NCI-H510A (cell line): ENCODE measurements at places on chromosomes 7 and 10.

DNA sequence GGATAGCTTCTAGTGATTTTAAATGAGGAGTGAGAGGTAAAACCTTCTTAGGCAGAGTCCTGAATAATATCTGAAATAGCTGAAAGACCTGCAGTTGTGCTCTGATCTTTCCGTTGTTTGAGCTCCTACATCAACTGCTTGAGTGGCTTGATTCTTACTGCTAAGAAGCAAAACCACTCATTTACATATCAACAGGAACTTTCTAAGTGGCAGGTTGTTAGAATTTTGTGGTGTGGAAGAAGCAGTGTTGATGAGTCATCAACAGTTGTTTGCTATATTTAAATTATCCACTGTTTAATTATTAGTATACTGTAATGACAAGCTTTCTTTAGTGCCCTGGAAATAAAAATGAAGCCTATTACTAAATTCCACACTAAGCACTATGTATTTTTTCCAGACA is 689.5 kb downstream of the DNAJB9 start:
- no peak for DNase-seq

DNA sequence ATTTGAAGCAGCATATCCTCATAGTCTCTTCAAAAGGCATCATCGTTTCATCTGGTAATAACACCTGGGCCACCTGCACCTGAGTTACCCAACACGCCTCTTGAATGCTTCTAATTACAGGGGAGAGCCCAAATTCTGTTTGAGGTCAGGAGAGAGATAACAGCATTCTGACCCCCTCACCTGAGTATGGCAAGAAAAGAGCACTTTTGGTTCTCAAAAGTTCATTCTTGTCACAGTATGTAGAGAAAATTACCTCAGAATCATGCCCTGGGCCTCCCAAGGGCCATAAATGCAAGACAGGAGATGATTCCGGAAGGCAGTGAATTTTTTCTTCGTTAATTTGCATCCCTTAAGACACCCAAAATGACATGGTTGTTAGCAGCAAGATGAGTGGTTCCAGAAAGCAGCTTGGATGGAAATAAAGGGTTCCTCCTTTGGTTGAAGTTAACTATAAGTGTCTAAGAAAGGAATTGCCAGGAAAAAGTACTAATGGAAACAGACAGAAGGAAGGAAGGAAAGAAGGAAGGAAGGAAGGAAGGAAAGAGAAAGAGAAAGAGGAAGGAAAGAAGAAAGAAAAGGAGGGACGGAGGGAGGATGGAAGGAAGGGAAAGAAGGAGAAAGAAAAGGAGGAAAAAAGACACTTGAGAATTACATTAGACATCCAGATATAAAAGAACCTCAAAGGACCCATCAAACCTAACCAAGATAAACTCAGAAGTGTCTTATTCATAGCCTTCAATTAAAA is 228.4 kb upstream of the RHOBTB1 start:
- DNase-seq, result no peak

- no peak for DNase-seq
These were observed 9.0 kb downstream of the OAT start for GRCh38 chr10:124409696-124410095.

- no peak for DNase-seq
These were observed 43.0 kb upstream of the DLX6 start for GRCh38 chr7:96962221-96962885.

- DNase-seq, result no peak
These were observed 1.2 kb downstream of the GRK5 start for GRCh38 chr10:119208553-119208940.

DNA sequence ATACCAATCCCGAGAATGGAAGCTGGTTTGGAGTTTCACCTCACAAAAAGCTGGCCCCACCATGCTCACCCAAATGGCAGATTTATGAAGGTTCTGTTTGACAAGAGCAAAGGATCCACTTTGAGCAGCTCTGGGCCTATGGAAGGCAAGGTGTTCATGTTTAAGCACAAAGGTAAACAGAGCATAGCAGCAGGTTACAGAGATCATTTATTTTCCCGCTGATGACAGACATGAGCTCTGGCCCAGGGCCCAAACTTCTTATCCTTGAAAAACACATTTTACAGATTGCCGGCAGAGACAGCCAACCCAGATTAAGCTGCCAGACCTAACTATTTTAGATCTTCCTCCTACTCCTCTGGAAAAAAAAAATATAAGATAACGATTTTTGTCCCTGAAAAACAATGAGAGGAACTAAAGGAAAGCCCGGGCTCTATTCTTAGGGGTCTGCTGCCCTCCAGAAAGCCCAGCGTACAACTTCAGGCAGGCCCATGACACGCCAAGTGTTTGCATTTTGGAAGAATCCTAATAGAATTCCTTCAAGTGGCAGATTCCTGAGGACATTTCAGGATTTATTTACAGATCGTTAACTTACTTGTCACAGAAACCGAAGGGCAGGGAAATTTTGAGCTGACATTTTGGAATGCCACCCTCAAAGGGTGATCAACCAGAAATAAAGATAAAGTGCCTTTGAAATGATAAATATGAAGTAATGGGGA is 40.0 kb downstream of the SYPL1 start:
- DNase-seq, result peak; percentile 64

GRCh38 chr7:99497766-99498545 is 2.1 kb downstream of the ZNF394 start:
- DNase-seq, result no peak

DNA sequence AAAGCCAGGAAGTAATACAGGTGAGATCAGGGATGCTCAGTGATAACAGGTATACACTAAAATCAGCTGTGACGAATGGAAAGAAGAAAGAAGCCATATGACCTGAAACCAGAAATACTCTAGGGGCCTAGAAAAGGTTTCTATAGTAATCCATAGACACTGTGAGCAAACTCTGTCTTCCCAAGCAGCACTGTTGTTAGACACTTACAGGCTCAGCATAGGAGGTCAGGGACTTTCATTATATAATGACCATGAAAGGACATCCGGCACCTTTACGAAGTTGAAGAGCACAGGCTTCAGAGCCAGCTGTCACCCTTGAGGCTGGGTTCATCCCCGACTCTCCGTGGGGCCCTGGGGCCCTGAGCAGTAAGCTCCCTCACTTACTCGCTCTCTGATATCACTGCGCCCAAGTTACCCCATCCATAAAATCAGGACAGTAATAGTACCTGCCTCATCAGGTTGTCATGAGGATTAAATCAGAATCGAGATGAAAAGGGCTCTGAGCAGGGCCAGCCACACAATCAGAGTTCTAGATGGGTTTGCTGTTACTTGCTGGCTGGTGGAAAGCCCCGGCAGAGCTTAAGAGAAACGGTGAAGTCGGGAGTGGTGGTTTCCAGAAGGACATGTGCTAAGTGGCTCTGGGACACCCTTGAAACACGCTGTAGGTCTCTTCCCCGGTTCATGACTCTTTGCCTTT is 79.5 kb downstream of the ITIH5 start:
- no peak for DNase-seq

- DNase-seq, result no peak
These were observed 252.5 kb downstream of the PTEN start for GRCh38 chr10:88115968-88116367.

GRCh38 chr10:57627642-57628178 is 640.0 kb downstream of the IPMK start:
- DNase-seq, result no peak

DNA sequence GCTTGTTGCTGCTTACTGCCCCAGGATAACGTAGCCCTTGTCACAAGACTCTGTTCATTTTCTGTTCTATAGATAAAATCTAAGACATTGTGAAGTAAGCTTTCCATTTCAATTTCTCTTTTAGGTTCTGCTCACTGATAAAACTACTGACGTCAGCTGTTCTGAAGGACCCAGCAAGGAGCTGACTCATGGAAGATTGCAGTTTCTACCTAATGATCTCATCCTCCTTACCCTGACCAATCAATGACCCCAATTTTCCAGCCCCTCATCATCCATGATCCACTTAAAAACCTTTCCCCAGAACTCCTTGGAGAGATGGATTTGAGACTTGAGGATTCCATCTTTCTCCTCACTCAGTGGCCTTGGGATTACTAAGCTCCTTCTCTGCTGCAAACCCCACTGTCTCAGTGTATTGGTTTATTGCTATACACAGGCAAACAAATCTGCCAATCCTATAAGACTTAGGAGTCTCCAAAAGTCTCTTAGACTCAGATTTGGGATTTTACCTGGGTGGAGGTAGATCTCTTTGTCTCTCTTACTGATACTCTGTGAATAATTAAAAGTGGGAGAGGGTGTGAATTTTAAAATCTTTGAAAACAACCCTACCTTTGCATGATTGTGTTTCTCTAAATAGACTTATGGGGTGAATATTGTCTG is 109.2 kb upstream of the TRIM24 start:
- DNase-seq, result no peak

DNA sequence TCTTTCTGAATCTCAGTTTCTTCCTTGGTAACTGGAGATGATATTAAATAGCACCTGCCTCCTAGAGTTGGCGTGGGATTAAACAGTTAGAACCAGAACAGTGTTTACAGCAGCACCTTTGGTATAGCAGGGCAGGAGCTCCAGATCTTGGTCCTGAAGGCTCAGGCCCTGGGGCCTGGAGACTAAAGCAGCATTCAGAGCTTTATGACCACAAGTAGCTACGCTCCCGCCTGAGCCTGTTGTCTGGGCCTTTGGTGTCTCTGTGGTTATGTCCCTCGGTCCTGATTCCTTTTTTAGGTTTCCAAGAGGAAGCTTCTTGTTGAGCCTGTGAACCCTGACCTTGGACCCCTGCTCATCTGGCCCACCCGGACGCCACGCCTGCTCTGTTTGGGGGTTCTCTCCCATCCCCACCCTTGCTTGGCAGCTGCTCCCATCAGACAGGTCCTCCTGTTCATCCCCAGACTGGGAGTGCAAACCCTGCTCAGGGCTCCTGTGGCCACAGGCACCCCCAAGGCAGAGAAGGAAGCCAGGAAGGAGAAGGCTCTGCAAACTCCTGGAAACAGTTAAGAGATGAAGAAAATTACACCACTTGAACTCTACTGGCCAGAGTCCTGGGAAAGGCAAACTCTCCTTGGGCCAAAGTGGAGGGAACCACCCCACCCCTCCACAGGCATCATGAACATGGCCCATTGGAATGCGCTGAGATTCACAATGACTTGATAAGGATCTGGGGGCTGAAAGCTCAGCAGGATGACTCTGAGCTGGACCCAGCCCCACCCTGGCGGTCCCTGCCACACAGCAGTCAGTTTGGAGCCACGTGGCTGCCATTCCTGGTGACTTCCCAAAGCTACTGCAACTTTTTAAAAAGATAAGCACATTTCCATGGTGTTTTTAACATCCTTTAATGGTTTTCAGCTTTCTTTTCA is 50.1 kb upstream of the TMEM72 start:
- DNase-seq, result no peak

- no peak for DNase-seq
These were observed 316.0 kb upstream of the SEMA3C start for GRCh38 chr7:81234896-81235295.

GRCh38 chr7:158663428-158663741 is 41.2 kb downstream of the NCAPG2 start:
- no peak for DNase-seq

DNA sequence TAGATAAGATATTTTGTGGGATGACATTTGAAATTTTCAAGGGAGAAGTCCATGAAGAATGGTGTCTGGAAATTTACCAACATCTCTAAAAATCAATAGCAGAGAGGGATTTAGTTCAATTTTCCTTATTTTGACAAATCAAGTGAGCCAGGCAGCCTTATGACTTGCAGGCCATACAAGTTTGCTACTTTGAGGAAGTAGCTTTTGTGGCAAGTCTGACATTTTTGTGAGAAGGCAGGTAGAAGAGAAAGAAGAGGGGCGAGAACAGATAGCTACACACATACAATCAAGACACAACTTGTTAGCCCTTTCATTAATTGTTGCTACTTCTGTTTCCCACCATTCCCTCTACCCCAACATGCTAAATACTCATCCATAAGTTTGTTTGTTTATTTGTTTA is 74.5 kb upstream of the OIT3 start:
- no peak for DNase-seq

GRCh38 chr7:106571563-106571962 is 89.4 kb downstream of the CCDC71L start:
- no peak for DNase-seq

DNA sequence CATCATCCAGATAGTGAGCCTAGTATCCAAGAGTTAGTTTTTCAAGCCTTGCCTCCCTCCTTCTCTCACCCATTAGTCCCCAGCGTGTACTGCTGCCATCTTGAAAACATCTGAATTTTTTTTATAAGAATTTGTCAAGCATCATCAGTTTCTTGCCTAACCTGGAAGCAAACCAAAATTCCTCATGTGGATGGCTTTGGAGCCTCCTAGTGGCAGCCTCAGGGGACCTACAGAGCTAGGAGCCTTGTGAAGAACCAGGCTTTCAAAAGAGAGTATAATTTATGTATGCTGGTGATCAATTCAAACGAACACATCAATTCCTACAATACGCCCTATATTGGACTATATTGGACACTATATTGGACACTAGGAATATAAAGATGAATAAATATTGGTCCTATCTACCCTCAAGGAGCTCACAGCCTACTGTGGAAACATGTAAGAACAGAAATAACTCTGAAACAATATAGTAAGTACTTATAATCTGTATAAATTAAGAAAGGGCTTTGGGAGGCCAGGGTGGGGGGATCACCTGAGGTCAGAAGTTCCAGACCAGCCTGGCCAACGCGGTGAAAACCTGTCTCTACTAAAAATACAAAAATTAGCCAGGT is 63.4 kb downstream of the HPSE2 start:
- no peak for DNase-seq

- DNase-seq, result no peak
These were observed 60.2 kb downstream of the LRRC18 start for GRCh38 chr10:48879451-48879850.

DNA sequence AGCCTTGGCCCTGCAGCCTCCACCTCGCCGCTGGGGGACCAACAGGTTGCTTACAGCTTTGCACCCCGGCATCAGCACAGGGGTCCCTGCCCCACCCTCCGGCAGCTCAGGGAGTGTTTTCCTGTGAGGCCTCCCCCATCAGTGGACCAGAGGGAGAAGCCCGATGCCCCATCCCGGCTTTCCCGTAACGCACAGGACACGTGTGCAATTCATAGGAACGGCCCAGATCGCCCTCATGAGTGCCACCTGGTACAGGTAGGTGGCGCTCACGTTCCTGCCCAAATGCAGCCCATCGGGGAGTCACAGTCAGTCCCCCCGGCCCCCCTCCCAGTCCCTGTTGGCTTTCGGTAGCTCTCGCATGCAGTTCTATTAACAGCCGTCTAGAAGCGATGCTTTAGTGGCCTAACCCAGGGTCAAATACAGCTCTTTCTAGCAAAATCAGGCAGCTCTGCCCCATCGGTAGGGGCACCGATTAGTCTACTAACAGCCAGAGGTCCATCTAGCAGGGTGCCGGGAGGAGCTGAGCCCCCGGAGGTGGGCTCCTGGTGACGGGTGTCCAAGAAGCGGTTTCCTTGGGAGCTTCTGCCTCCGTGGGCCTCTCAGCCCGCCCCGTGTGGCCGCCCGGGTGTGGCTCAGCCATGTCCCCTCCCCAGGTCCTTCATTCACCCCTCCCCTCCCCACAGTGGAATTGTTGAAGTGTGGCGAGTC is 48.4 kb upstream of the GTF2IRD1 start:
- no peak for DNase-seq

GRCh38 chr7:50580057-50580456 is 14.9 kb upstream of the DDC start:
- no peak for DNase-seq

DNA sequence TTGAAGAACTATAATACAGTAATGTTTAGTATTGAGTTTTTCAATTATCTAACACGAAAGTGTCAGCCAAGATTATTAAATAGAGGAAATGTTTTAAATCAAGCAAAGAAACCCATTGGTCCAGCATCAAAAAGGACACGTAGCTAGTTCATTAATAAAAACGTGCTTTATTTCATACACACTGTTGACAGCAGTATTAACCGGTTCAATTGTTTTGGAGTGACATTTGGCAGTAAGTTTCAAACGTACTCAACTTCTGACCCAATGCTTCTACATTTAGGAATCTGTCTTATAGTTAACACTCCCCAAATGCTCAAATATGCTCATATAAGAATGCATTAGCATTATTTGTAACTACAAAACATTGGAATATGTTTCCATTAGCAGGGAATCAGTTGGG is 41.3 kb downstream of the SLC16A12 start:
- no peak for DNase-seq
